ENCODE measurements at places on chromosomes 13 and 19.

- no peak for DNase-seq
Measured at GRCh38 chr13:19605161-19605955, 28.1 kb upstream of the MPHOSPH8 start.

DNA sequence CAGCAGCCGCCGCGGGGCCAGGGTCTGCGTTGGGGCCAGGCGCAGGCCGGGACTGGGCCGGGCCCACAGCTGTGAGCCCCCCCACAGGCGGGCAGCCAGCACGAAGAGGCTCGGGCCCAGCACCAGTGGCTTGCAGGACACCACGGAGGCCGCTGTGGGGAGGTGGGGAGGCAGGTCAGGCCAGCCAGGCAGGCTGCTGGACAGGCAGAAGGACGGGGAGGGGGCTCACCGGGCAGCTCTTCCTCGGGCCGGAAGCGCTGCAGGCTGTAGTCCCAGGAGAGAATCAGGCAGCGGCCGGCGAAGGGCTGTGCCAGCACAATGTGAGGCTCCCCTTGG is 8.3 kb downstream of the LGI4 start:
- no peak for DNase-seq

- no peak for DNase-seq
Measured at GRCh38 chr19:18677156-18677555, 6.3 kb upstream of the CRTC1 start.

DNA sequence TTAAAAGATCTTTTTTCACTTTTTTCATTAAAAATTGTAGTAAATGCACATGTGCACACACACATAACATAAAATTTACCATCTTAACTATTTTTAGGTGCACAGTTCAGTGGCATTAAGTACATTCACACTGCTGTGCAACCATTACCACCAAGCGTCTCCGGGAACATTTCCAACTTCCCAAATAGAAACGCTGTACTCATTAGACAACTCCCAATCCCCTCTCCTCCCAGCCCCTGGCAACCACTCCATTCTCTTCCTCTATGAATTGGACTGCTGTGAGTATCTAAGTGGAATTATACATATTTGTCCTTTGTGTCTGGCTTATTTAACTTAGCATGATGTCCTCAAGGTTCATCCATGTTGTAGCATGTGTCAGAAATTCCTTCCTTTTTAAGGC is 11.6 kb downstream of the GJB2 start:
- no peak for DNase-seq

GRCh38 chr13:77733674-77734073 is 36.2 kb downstream of the SLAIN1 start:
- no peak for DNase-seq

DNA sequence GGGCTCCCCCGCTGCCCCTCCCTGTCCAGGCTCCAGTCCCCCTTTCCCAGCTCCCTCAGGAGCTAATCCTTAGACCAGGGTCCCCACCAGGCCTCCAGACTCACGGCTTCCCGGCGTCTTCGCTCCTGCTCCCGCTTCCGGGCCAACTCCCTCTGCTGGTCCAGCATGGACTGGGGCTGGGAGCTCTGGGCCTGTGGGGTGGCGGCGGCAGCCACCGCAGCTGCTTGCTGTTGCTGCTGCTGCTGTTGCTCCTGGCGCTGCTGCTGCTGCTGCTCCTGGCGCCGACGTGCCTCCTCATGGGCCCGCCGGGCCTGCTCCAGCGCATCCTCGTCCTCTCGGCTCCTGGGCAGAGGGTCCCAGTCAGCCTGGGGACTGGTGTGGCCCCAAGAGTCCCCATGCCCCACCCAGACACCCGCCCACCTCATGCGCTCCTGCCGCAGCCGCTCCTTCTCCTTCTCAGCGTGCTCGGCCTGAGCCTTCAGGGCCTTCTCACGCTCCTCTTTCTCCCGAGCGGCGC is 6.4 kb upstream of the EPHX3 start:
- DNase-seq = no peak

- DNase-seq = no peak
Measured at GRCh38 chr13:44045180-44045562, 165.5 kb downstream of the LACC1 start.

GRCh38 chr13:78997902-78998629 is 339.1 kb upstream of the OBI1 start:
- no peak for DNase-seq

DNA sequence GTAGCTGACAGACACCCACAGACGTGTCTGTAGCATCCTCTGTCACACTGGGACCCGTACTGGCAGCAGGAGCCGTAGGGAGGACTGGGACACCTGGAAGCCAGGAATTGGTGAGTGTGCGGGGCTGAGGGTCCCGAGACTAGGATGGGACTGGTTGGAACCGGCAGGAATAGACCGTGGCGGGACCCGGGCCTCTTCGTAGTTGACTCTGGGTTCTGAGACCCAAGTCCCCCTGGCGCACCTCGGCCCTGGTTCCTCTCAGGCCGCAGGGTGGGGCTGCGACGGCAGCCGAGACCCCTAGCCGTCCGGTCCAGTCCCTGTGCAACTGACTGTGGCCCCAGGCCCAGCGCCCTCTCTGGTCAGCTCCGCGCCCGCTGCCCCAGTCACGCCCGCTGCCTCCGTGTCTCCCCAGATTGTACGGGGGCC is 64.7 kb downstream of the ZNF823 start:
- no peak for DNase-seq

DNA sequence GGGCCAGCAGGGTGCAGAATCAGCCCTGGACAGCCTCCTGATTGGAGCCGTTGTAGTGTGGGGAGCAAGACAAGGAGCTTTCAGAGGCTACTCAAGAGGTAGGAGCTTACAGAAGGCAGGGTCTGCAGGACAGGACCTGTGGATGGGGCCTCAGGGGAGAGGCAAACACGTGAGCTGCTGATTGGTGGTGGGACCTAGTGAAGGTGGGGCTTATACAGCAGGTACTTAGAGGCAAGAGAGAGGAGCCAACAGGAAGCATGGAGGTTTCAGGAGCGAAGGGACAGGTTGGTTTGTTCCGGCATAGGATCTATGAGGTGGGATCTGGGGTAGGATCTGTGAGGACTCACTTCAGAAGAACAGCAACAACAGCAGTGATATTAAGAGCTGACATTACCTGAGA is 32.4 kb downstream of the ZSWIM4 start:
- no peak for DNase-seq

- no peak for DNase-seq
Measured at GRCh38 chr13:41490371-41491015, 33.1 kb downstream of the RGCC start.

- no peak for DNase-seq
Measured at GRCh38 chr19:27974082-27974513, 1238.9 kb downstream of the UQCRFS1 start.

DNA sequence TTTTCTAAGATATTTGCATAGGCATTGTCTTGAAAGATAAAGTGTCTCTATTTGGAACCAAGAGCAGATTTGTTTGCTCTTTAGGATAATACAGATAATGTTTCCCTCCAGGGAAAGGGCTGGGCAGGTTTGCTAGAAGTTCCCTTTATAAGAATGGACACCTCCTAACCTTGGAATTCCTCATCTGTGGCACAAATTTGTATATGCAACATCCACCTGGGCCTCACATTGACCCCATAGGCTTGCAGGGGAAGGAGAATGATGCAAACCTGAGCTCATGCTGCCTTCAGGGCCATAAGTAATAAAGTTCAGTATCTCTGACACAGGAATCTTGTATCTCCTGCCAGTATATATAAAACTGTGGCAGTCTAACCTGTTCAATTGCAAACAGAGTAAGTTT is 508.4 kb upstream of the MIR17HG start:
- DNase-seq = no peak

DNA sequence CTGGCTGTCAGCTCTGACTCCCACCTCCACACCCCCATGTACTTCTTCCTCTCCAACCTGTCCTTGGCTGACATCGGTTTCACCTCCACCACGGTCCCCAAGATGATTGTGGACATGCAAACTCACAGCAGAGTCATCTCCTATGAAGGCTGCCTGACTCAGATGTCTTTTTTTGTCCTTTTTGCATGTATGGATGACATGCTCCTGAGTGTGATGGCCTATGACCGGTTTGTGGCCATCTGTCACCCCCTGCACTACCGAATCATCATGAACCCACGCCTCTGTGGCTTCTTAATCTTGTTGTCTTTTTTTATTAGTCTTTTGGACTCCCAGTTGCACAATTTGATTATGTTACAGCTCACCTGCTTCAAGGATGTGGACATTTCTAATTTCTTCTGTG is 506 bp downstream of the OR7E24 start:
- DNase-seq = no peak

GRCh38 chr19:30785458-30786137 is 413.4 kb downstream of the ZNF536 start:
- DNase-seq = no peak

- no peak for DNase-seq
Measured at GRCh38 chr19:37980419-37981170, 73.6 kb downstream of the SIPA1L3 start.

- DNase-seq = no peak
Measured at GRCh38 chr13:73428137-73428536, 369.3 kb downstream of the KLF5 start.

DNA sequence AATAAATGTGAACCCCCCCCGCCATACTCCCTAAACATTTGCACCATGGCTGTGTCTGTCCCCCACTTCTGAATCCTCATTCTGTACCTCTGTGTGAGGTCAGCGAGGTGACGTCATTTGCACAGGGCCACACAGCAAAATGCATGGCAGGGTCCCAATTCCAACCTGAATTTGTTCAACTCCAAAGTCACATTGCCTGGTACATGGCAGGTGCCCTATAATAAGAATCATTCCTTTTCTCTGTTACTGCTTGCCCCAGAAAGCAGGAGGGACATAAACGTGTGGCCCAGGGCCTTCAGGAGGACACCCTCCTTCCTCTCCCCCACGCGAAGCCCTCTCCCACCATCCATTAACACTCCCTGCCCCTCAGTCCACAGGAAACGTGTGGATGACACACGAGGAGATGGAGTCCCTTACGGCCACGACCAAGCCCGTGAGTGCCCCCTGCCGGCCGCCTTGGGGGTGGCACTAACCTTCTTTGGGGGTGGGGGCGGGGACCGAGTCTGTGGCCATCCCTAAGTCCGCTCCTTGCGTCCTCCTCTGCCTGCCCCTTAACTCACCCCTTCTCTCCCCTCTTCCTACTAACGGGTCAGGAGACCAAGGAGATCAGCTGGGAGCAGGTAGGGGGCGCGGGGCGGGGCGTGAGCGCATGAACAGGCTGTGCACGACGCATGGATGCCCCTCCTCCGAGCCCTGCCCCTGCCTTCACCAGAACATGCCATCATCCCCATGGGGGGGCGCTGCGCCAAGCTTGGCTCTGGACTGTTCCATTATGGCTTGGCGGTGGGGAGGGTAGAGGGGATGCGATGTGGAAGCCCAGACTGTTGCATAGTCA is 9.4 kb downstream of the HRC start:
- DNase-seq = peak; percentile 85

GRCh38 chr19:28602675-28603298 is 610.2 kb downstream of the UQCRFS1 start:
- DNase-seq = no peak

Data from stimulated activated CD4-positive, alpha-beta T cell treated with anti-CD3 and anti-CD28 coated beads, Interleukin-1b, Interleukin-23, amount 100 ng/mL, for 48 hours (primary cell).